ENCODE measurements at places on chromosomes 11 and 22. TPM values are rescaled to one million over a fixed set of nuclear protein-coding genes. Genes with fewer than 3 reads are reported as not detected.

- DNase-seq, result peak; percentile 94
These were observed 24.2 kb downstream of the MED15 start for GRCh38 chr22:20531404-20532201.

DNA sequence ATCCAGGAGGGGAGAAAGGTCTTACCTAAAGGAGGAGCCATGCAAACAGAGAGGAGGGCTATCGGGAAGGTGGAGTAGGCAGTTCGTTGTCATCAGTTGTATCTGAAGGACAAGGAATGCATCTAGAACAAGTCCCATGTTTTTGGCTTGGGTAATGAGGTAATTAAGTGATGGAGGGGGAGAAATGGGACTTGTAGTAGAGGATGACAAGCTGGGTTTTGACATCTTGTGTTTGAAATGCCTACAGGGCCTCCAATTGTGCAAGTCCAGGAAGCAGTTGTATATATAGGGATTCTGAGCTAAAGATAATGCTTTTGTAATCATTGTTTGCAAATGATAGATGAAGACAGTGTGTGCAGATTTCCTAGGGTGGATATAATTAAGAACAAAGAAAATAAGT, 622.8 kb downstream of the NTM start:
- no peak for DNase-seq

Gene AMPD3
- 5.6 TPM for total RNA-seq

DNA sequence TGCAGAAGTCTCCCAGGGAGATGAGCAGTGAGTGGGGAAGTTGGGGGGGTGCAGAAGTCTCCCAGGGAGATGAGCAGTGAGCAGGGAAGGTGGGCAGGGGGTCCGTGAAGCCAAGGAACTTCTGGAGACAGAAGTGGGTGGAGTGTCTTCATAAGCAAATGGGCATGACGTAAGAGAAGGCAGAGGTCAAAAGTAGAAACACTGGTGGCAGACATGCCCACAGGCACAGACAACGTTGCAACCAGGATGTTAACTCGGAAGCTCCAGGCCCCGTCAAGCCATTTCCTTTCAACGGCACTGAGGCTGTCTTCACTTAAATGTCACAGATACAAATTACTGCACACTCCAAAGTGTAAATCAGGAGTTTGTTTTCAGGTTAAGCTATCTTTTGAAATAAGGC, 186.1 kb downstream of the SHANK2 start:
- DNase-seq, result no peak

Gene PPP2R5B
- 6.8 TPM for total RNA-seq

- DNase-seq, result no peak
These were observed 196.5 kb downstream of the SHANK2 start for GRCh38 chr11:71055925-71056324.

Gene FGF3
- total RNA-seq, result not detected

GRCh38 chr11:133742353-133742752, 103.0 kb downstream of the SPATA19 start:
- no peak for DNase-seq

DNA sequence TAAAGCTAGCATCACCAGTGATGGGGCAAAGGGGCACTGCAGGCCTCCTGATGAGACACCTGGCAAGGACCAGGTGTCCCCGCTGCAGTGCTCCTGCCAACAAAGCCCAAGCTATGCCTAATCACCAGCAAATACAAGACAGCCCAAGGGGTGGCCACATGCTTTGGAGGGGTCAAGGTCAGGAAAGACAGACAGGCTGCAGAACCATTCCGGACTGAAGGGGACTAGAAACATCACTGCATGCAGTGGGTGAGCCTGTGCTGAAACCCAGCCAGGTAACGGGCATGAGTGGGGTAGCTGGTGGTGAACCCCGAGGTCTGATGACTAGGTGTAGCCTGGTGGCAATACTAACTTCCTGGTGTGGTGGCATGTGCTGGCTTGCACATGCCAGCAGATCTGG, 111.1 kb downstream of the MED15 start:
- no peak for DNase-seq

DNA sequence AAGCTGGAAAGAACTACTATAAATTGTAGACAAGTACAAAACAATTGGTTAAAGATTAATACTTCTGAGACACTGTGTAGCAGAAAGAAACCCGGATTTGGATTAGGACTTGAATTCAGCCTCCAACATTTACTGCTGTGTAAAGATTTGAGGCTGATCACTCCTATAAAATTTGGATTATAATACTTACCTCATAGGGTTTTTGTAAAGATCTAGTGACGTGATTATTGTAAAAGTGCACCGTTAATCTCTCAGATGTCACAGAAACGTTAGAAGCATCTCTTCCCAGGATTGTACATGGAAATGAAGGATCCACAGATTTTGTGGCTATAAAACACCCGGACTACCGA, 323 bp upstream of the HIKESHI start:
- no peak for DNase-seq

- peak; percentile 70 for DNase-seq
These were observed 8.8 kb upstream of the CUL5 start for GRCh38 chr11:107999759-108000455.

GRCh38 chr22:21444701-21445436, 22.3 kb upstream of the TMEM191C start:
- no peak for DNase-seq

Gene MYO7A
- under 0.01 TPM for total RNA-seq

- DNase-seq, result no peak
These were observed 16.3 kb downstream of the OR52K2 start for GRCh38 chr11:4465407-4465806.

Gene C11orf97
- total RNA-seq, result not detected

Gene CPSF7
- 29.0 TPM for total RNA-seq

- DNase-seq, result no peak
These were observed 1.0 kb downstream of the MALAT1 start for GRCh38 chr11:65499713-65500386.

- DNase-seq, result no peak
These were observed 359.6 kb upstream of the CTSC start for GRCh38 chr11:88697139-88697538.

- no peak for DNase-seq
These were observed 63.7 kb downstream of the DSCAML1 start for GRCh38 chr11:117733316-117733715.

- no peak for DNase-seq
These were observed 59.6 kb downstream of the TRMU start for GRCh38 chr22:46395145-46395544.

Gene TLCD5
- 11.9 TPM for total RNA-seq

DNA sequence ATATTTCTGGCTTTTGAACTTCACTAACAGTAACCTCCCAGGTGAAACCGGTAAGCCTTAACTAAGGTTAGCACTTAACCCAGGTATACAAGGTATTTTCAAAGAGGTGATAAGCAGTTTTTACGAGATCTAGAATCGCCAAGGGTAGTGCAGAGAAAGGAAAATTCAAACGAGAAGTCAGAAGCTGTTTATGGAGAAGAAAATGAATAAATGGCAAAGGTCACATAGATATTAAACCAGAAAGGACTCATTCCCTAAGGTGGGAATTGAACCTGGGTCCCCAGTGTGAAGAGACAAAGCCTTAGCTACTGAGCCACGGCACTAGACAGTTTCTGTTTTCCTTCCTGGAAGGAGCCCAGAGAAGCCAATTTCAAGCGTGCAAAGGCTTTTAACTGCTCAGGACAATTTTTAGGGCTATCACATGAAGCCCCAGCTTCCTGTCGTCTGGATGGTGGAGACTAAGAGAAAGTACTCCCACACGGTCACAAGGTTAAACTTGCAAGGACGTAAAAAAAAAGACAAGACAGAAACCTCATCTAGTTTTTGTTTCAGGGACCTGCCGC, 5.7 kb upstream of the C1QTNF6 start:
- DNase-seq, result peak; percentile 41

DNA sequence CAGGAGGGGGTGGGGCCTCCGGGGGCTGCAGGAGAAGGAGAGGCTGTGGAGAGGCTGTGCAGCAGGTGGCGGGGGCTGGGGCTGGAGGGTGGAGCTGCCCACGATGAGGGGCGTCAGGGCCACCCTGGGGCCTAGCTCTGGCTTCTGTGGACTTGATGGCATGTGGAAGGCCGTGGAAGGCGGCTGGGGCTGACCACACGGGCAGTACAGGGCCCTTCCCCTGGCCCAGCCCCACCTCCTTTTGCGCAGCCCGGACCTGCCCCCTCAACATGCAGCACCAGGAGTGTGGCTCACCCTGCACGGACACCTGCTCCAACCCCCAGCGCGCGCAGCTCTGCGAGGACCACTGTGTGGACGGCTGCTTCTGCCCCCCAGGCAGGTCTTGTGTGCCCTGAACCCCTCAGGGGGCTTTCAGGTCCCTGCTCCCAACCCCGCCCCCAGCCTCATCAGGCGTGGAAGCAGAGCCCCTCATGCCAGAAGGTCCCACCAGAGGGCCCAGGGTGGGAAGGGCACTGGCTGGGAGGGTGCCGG, 6.1 kb downstream of the MUC5B start:
- peak; percentile 66 for DNase-seq

DNA sequence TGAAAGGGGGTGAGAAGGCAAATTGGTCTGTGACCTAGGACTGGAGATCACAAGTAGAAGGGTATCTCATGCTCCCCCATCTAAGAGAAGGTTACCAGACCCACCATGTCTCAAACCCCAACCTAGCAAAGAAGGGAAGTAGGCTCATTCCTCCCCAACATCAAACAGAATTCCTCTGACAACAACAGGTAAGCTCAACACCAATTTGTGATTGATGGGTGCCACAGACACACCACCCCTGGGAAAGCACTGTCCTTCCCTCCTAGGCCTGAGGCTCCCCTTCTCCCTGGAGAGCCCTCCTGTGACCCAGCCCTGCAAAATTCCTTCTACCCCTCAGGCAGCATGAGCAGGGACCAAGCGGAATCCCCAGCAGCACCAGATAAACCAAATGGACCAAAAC, 154.3 kb downstream of the BUD13 start:
- DNase-seq, result no peak

DNA sequence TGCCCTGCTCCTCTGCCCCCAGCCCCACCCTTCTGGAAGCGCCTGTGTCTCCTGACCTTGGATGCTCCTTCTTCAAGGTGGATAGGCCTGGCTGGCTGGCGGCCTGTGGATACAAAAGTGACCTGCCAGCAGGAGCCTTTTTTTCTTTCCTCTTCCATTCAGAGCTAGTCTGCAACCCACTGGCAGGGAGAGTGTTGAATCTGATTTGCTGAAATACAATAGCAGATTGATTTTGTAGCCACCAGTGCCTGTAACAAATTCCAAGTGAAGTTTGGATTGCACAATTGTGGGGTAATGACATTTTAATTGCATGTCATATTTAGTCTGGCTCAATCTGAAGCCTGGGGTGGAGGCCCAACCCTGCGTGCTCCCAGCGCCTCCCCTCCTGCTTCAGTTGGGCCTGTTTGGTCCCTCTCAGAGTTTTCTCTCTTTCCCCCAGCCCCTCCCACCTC, 97.2 kb downstream of the GRIK4 start:
- DNase-seq, result no peak

Gene SLC6A5
- not detected for total RNA-seq

GRCh38 chr11:121347813-121348212, 55.2 kb downstream of the SC5D start:
- no peak for DNase-seq

Gene OR52H1
- 0.29 TPM for total RNA-seq

Gene OR8D2
- total RNA-seq, result not detected

DNA sequence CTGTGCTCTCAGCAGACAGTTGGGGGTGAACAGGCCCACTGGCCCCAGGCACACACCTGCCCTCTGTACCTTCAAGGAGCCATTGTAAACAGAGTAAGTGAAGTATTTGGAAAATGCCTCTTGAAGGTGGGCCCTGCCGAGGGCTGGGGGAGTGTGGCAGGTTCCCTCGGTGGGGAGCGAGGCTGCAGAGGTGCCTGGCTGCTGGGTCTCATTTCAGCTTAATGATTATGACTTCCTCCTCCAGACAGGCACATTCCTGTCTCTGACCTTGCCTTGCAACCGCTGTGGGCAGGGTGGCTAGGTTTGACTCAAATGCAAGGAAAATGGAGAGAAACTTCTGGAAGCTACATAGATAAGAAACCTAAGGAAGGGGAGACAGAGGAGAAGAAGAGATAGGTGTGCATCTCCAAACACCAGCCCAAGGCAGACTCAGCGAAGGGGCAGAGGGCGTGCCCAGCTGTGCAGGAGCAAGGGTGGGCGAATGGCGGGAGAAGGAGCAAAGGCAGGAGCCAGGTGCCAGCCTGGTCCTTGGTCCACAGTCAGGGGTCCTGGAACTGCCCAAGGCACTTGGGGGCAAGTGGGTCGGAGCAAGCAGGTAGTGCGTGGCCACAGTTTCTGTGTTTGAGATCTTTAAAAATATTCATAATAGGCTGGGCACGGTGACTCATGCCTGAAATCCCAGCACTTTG, 14.0 kb downstream of the GRAMD4 start:
- no peak for DNase-seq

DNA sequence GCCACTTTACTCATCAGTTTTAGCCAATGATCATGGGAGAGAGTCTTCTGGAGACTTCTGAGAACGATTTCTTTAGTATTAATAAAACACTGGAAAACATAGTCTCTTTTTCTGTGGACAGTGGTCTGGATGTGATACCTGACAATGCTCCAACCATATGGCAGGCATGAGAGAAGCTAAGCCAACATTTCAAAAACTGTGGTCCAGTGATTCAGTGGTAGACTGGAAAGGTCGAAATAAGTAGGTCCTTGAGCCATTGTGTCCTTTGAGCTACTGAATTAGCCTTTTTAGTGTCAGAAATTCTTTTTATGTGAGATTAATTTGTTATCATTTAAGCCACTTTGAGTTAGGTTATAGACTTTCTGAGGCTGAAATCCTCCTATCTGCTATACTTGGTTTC, 197.7 kb upstream of the CTSC start:
- DNase-seq, result no peak

- DNase-seq, result peak; percentile 38
These were observed 79.9 kb upstream of the BARX2 start for GRCh38 chr11:129295746-129296145.

GRCh38 chr11:78564490-78565467, 9.9 kb downstream of the NARS2 start:
- DNase-seq, result peak; percentile 80

Gene HBG2
- total RNA-seq, result not detected

DNA sequence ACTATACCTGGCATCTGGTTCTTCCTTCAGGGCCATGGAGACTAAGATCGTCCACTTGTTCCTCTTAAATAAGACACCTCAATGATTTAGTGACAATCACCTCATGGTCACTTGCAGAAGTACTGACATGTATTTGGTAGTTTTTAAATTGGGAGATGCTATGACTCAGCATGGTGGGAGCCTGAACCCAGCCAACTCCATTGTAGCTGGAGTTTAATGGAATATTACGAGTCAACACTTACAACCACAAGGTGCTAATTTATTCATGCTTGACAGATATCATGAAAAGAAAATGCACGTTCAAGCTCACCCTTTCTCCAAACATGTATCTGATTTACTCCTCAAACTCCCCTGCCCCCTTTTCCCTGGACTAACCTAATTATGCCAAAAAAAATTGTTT, 16.6 kb upstream of the APOL3 start:
- DNase-seq, result no peak

DNA sequence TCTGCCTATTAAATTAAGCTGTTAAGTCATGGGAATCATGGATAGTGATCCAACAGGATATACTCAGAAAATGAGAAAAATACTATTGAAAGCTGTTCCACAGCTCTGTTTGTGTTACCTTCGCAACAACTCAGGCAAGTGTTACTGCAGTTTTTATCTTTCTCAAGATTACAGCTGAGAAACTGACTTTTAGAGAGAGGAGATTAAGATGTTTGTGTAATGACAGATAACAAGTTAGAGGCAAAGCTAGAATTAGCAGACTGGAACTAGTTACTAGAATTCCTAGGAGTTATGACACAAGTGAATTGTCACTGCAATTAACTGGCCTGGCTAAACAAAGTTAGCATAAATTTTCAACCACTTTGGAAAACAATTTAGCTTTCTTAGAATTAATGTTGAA, 1.6 kb downstream of the SLN start:
- no peak for DNase-seq

Data from osteoblast (primary cell).